AG09319 (cell line): ENCODE measurements at places on chromosomes 7 and 10.
A peak's percentile ranks its signal among the peaks of the same experiment; 100 is the strongest.

- DNase-seq, result no peak
Measured at GRCh38 chr7:85535974-85536729, 349.3 kb upstream of the SEMA3D start.

DNA sequence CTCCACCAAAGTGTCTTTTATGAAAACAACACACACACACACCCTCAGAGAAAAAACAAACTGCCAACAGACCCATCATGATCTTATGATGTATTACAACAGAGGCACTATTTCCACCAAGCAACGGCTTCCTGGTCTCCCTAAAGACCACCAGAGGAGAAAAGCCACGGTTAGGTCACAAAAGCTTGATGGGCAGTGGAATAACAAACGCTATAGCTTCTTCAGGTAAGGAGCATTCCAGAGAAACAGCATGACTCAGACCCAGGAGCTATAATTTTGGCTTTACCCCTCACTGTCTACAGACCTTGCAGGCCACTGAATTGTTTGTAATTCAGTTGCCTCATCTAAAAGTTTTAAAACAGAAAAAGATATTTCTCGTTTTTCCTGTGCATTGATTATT is 105.7 kb upstream of the GPR141 start:
- no peak for DNase-seq

- DNase-seq, result no peak
Measured at GRCh38 chr10:119378737-119379067, 163.8 kb downstream of the RGS10 start.

- DNase-seq, result no peak
Measured at GRCh38 chr7:98192781-98193457, 18.3 kb upstream of the BHLHA15 start.

DNA sequence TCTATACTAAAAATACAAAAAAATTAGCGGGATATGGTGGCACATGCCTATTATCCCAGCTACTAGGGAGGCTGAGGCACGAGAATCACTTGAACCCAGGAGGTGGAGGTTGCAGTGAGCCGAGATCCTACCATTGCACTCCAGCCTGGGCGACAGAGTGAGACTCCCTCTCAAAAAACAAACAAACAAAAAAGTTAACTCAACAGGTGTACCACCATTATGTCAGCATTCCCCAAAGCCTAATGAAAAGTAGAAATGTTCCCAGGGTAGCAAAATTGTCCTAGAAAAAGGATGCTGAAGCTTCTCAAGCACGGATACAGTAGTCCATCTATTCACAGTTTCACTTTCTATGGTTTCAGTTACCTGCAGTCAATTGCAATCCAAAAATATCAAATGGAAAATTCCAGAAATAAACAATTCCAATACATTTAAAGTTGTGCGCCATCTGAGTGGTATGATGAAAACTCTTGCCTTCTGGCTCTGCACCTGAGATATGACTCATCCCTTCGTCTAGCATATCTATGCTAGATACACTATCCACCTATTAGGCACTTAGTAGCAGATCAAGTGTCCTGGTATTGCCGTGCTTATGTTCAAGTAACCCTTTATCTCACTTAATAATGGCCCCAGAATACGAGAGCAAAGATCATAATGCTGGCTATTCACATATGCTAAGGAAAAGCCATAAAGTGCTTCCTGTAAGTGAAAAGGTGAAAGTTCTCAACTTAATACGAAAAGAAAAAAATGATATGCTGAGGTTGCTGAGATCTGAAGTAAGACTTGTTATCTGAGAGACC is 37.2 kb upstream of the SLC35G1 start:
- DNase-seq, result no peak

DNA sequence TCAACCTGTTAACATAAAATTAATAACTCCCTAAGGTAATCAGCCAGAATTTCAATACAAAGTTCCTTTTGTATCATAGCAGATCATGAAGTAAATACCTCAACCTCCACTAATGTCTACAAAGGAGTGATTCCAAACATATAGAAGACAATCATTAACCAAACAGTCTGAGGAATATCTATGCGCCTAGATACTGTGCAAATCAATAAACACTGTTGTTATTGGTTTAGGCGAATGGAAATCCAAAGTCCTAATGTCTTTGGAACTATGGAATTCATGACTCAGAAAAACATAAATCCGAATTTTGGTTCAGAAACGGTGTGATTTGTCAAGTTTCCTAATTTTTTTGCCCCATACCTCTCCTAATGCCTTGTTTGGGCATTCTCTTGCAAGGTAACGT is 469.7 kb downstream of the PARD3 start:
- DNase-seq, result no peak

DNA sequence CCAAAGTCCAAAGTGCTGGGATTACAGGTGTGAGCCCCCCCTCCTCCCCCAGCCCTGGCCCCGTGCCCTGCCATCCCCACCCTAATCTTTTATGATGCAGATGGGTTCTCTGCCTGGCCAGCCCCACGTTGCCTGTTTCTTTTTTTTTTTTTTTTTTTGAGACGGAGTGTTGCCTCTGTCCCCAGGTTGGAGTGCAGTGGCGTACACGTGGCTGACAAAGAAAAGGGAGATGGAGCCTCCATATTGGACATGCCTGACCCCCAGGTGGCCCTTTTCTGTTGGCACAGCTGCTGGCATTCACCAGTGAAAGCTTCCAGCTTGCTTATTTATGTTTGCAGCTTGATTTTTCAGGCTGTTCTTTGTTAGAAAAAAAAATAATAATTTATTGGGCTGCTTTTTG is 235.3 kb downstream of the CCDC3 start:
- DNase-seq, result no peak

DNA sequence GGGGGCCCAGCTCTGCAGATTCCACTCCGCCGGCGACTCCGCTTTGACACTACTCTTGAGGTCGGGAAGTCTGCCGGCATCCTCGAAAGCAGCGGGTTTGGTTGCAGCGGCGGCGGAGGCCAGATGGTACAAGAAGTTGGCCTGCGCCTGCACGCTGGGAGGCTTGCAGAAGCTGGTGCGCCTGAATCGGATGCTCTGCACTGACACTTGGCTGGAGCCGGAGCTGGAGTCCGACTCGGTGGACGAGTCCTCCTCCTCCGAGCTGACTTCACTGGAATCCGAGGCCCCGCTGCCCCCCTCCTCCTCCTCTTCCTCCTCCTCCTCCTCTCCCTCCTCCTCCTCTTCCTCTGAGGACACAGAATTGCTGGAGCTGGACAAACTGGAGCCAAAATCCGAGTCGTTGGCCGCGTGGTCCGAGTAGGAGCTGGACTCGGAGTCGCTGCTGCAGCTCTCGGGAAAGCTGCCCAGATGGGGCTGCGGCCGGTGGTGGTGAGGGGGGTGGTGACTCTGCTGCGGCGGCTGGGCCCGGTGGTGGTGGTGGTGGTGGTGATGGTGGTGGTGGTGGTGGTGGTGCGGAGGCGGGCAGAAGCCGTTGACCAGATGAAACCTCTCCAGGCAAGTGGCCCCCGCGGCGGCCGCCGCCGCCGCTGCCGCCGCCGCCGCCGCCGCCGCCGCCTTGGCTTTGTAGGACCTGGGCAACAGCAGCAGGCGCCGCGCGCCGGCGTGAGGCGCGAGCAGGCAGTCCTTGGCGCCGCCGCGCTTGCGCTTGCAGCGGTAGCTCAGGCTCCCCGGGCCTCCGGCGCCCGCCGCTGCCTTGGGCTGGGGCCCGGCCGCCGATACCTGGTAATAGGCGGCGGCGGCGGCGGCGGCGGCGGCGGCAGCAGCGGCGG is 9.0 kb downstream of the SKIDA1 start:
- DNase-seq, result no peak

DNA sequence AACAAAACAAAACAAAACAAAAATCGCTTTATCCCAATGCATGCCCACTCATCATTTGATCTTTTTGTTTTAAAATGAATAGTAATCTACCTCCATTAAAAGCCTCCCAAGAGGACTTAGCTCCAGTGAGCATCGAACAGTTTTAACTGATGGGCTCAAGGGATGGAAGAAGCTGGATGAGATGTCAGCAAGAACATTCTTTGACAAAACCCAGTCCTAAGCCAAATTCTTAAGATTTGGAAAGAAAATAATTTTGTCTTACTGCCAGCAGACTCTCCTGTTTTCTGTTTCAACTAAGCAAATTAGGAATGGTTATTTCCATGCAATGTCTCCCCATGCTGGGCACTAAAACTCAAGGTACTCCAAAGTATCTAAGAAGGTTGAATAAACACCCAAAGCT is 127.3 kb downstream of the RNLS start:
- DNase-seq, result no peak

DNA sequence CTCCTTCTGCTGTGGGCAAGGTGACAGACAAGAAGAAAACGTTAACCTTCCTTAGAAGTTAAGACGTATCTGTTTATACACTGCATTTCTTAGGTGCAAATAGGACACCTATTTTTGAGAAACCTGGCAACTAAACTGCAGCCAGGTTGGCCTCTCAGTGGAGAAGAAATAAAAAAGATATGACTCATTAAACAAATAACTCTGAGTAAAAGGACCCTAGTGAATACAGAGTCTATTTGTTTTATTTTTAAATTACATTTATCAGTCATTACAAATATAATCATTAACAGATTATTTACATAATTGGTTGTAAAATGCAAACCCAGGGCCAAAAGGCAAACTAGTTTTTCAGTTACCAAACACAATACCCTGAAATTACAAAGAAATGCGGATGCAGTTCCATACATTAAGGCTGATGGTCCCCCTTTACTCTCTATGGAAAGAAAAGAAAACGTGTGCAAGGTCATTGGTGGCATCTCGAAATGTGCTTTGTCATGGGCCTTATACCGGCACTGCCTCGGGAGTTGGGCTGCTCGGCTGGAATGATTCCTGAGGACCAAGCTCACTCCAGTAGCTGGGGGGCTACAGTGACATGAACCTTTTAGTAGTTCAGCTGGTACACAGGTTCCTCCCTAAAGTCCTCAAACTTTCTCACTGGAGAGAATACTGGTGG is 38.4 kb downstream of the ADRB1 start:
- DNase-seq, result no peak

DNA sequence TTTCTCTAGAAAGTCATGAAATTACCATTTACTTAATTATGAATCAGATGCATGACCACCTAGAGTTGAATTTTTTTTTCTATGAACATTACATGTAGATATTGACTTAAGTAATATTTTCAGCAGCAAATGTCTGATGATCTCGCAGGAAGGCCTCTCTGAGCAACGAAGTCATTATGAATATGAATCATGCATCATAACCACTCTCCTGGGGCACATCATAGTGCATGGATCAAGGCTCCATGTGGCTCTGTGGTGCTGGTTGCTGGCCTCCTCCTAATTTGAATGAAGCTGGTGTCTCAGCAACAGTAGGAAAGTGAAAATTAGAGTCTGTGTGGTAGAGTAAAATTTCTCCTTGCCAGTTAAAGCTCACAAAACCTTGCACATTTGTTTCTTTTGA is 121.4 kb upstream of the INHBA start:
- DNase-seq, result no peak

- DNase-seq, result no peak
Measured at GRCh38 chr10:7218968-7219367, 191.9 kb downstream of the SFMBT2 start.

- peak; percentile 11 for DNase-seq
Measured at GRCh38 chr10:21668831-21669230, 134.8 kb downstream of the MLLT10 start.

- no peak for DNase-seq
Measured at GRCh38 chr10:67943917-67944316, 59.5 kb downstream of the SIRT1 start.

DNA sequence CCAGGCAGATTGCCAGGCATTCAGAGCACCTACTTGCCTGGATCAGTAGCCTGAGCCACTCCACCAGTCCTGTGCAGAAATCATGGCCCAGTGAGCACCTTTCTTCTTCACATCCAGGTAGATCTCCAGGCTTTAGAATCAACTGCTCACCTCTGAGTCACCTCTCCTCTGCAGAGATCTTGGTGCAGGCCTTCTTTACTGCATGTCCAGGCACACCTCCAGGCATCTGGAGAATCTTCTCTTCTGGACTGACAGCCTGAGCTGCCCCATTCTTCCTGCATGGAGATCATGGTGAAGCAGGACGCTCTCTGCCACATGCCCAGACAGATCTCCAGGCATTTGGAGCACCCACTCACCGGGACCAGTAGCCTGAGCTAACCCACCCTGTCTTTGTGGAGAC is 894.5 kb upstream of the MBL2 start:
- DNase-seq, result no peak

GRCh38 chr10:45675388-45675787 is 2.8 kb upstream of the ZFAND4 start:
- no peak for DNase-seq

DNA sequence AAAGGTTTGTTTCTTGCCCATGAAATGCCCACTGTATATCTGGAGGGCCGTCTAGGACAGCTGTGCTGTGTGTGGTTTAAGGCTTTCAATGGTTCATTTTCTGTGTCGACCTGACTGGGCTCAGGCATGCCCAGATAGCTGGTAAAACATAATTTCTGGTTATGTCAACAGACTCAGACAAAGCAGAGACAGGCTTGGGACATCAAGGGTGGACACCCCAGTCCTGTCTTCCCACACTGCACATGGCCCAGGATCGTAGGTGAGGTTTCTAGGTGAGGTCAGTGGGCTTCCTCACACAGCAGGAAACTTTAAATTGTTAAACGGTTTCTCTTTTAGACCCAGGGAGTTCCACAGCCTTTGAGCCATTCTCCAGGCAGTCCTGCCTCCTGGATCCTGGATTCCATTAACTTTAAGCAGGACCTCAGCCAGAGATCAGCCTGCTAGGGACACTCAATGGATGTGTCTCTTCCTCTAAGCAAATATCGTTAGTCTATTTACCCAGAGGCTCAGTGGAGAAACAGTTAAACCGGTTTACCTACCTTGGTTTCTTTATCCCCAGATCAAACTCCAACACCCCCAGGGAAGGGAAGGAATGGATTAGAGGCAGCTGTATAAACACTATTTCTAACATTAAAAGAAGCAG is 66.4 kb downstream of the ST8SIA6 start:
- no peak for DNase-seq

DNA sequence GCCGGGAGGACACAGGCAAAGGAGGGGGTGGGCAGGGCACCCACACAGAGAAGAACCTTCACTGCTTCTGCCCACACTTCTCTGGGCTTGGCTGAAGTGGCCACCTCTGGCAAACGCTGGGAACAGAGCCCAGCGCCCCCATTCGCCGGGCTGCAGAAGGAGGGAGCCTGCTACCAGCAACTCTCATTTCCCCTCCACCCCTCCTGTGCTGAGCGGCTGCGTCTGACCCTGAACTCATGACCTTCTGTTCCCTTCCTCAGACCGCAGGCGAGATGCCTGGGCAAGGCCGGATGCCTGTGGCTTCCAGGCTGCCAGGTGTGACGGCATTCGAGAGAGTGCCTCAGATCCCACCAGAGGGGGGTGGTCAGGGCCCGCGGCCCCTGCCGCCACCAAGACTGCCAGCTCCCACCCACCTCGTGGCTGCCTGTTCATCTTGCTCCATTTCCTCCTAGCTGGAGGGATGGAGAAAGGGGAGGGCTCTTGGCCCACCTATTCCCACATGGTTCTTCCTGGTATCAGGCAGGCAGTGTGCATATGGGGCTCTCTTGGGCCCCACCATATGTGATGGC is 19.8 kb downstream of the DNAJB12 start:
- no peak for DNase-seq

- no peak for DNase-seq
Measured at GRCh38 chr7:25855854-25856782, 295.9 kb upstream of the NFE2L3 start.

- DNase-seq, result no peak
Measured at GRCh38 chr10:101120884-101121653, 10.0 kb upstream of the TLX1 start.
